IPS-NIHi11 (cell line): ENCODE measurements at places on chromosomes 1 and 21.

GRCh38 chr1:2208309-2209239 is 14.0 kb upstream of the FAAP20 start:
- no peak for DNase-seq

DNA sequence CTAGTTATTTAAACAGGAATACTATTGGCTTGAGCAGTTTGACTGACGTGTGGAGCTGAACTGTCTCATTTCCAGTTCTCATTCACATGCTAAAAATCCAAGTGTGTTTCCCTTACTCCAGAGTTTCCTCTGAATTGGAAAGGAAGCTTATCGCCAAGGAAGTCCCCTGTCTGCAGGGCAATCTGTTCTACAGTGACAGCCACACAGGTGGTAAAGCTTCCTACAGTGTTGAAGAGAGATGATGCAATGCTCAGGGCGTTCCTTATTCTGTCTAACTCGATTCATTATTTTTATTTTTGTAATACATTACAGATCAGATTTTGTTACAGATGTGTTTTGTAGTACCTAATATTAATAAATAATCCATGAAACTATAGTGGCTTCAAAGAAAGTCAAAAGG is 41.3 kb downstream of the ADAMTS5 start:
- DNase-seq, result peak; percentile 18

DNA sequence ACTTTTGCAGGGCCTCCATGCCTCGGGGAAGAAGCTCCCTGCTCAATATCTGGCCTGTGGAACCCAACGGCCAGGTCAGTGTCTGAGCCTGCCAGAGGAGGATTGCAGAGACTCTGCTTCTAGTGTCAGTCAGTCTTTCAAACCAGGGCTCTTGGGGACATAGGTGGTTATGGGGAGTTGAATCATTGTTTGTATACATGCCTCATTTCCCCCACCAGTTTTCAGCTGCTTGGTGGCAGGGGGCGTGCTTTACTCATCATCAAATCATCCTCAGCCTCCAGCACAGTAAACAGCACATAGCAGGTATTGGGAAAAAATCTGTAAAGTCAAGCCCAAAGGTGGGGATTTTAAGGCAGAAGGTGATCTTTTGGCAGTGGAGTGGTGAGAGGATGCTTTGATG is 17.4 kb upstream of the FAM89A start:
- DNase-seq, result no peak

DNA sequence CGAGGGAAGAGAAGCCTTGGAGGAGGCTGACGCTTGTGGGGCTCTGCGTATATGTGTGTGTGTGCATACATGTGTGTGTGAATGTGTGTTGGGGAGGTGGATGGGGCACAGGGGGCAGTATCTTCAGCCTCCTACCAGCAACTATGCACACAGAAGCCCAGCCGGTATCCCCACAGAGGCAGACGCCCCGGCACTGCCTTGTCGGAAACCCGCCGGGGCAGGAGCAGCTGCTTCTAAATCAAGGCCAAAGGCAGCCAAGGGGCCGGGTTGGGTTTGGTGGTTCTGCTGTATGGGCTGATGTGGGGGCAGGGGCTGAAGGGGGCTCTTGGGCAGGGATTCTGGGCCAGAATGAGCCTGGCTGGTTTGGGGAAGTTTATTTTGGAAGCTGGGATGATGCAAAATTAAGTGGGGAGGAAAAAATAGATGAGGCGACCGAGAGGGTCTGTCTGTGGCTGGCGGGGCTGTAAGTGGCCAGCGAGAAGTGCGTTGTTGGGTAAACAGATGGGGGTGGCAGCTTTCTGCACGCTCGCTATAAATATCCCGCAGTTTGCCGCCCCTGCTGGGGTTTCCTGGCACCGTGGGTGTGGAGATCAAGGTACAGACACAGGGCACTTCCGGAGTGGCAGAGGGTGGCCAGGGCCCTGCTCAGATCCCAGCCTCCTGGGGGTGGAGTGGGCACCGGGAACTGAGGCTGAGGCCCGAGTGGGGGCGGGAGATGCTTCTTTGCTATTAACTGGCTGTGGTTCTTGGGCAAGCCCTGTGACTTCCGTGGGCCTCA is 11.0 kb upstream of the WNT4 start:
- no peak for DNase-seq

GRCh38 chr1:210516092-210516656 is 187.5 kb downstream of the HHAT start:
- DNase-seq, result no peak

DNA sequence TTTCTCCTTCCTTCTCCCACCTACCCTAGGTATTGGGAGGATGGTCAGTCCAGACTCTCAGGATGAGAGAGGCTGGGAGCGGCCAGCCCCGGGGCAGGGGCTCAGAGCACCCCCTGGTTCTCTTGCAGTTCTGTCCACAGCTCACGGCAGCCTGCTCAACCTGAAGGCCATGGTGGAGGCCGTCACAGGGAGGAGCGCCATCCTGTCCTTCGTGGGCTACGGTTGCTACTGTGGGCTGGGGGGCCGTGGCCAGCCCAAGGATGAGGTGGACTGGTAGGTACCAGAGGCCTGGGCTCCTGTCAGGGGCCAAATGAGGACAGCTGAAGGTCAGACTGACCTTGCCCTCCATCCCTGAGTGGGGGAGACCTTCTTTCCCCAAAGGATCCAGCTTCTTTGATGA is 4.2 kb downstream of the PLA2G2F start:
- no peak for DNase-seq

- no peak for DNase-seq
Observed at GRCh38 chr1:18093193-18093592, 14.4 kb upstream of the IGSF21 start.

DNA sequence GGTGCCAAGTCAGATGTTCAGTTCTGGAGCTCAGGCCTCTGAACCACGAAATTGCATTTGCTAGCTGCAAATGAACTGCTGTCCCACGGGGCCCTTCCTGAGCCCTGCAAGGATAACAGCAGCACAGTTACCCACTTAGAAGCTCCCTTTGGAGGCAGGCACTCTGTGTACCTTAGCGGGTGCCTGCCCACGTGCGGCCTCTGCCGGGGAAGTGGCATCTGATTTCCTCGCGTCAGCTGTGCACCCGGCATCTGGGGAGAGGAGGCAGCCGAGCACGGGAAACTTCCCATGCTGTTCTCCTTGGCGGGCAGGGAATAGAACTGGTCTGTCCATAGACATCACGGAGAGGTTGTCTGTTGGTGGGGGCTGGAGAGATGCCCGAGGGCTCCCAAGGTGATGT is 148.0 kb upstream of the C1orf174 start:
- no peak for DNase-seq

DNA sequence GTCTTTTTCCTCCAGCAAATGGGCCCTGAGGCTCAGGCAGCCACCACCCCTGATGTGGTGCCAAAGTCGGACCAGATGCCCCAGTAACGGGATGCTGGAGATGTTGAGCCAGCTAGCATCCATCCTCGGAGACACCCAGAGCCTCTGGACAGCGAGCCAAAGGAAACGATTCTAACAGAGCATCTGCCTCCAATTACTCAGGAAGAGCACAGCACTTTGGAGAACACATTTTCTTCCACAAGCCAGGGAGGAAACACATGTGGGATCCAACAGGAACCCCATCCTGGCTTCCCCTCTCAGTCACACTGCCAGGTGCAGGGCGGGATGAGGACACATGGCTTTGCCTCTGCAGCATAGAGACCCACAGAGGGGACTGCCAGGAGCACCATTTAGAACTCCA is 44.9 kb downstream of the C1orf198 start:
- no peak for DNase-seq

- DNase-seq, result peak; percentile 59
Observed at GRCh38 chr1:201686714-201687455, 142.1 kb upstream of the IPO9 start.

GRCh38 chr1:1297802-1298424 is 9.8 kb downstream of the ACAP3 start:
- DNase-seq, result no peak

- peak; percentile 15 for DNase-seq
Observed at GRCh38 chr1:68202239-68202832, 30.0 kb downstream of the WLS start.
